ENCODE measurements at places on chromosomes 6 and 20.
A peak's percentile ranks its signal among the peaks of the same experiment; 100 is the strongest.

DNA sequence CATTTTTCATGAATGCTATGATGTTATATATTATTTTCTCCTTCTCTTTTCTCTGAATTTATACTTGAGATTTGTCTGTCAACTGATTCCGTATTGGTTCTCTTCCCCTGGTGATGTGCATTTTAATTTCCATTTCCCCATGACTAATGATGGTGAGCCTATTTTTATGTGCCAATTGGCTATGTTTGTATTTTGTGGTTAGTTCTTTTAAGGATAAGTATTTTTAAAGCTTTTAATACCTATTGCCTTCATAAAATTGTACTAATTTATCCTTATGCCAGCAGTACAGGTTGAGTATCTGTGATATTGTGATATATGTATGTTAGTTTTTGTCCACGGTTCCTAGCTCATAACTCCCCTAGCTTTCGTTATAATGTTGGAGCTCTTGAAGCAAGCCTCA, 2.8 kb downstream of the POLH start:
- DNase-seq, result no peak

DNA sequence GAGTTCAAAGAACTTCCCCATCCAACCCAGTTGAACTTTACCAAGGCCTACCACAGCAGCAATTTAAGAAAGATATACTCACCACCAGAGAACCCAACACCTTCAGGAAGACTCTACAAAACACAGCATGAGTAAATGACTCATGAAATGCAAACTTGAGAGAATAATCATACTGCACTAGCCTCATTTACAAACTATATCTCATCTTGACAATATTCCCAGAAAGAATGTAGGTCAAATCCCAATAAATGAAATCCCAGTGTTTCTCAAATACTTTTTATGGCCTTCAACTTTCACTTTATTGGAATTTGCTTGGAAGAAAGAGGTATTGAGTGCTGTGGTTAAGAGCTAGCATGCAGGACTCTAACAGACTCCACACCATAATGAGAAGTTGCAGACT, 60.0 kb downstream of the FYN start:
- DNase-seq, result no peak

DNA sequence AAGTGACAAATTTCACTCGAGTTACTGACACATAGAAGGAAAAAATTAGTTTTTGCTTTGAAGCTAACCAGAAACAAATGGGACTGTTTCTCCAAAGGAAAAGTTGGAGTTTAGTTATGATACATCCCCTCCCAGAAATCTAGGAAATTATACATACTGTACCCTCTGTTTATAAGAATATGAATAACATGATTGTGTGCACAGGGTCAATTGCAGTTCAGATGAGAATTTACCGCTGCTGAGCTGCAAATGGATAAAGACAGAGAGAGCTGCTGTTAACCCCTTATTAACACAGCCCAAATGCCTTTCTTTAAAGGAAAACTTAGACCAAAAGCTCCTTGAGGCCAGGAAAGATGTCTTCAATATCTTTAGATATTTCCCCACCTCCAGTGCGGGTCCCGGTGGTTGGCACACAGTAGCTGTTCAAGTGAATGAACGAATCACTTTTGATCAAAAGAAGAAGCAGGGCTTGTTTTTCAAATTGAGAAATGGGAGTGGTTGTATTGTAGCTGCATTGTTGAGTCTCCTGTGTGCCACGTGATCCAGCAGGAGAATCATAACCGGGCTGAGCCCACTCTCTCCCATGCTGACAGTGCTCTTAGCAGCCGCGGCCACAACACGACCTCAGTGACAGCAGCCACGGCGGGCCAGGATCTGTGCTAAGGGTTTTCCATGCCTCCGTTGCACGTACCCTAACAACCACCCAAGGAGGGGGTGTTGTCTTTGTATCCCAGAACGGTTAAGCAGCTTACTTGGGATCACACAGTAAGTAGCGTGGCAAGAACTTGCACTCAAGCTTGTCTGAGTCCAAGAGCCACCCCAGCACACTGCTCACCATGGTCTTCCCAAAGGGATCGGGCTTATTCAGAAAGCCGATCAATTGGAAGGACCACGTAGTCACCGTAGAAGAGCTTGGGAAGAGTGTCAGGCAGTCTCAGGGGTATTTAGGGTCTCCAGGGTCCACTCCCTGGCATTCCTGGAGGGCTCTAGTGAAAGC, 53.5 kb upstream of the BMP6 start:
- DNase-seq, result no peak

- no peak for DNase-seq
Observed at GRCh38 chr6:123838505-123839234, 35.0 kb downstream of the NKAIN2 start.

GRCh38 chr6:30810813-30811339, 66.5 kb upstream of the IER3 start:
- DNase-seq, result no peak

- no peak for DNase-seq
Observed at GRCh38 chr6:44558024-44558831, 170.7 kb downstream of the CDC5L start.

DNA sequence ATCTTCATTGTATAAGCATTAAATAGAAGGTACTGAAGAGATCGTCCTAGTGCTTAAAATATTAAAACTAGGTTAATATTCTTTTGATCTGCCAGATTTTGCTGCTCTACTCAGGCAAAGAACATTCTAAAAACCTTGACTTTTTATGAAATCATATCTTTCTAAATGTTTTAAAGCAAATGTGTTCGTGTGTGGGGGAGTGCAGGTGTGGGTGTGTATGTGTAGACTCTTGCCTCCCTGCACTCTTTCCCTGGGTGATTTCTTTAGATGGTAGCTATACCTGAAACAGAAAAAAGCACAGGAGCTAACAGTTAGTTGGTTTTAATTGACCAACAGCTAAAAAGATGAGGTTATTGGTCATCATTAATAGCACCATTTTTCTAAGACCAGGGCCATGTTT, 5.7 kb downstream of the NRSN1 start:
- no peak for DNase-seq

GRCh38 chr6:150925590-150925928, 60.1 kb downstream of the MTHFD1L start:
- DNase-seq, result no peak

GRCh38 chr6:30112402-30112994, 392 bp downstream of the TRIM31 start:
- DNase-seq, result no peak

DNA sequence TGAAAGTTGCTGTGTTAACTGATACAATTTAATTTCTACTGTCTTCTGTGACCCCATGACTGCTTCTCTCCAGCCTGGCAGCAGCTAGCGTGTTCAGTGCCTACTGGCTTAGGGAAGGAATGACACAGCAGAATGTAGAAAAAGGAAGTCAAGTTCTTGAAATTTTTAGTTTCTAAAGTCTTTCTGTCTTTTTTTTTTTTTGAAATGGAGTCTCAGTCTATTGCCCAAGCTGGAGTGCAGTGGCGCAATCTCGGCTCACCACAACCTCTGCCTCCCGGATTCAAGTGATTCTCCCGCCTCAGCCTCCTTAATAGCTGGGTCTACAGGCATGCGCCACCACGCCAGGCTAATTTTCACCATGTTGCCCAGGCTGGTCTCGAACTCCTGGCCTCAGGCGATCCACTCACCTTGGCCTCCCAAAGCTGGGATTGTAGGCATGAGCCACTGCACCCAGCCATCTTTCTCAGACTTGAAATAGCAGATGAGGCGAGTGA, 39.3 kb downstream of the PCNA start:
- DNase-seq, result peak; percentile 30

DNA sequence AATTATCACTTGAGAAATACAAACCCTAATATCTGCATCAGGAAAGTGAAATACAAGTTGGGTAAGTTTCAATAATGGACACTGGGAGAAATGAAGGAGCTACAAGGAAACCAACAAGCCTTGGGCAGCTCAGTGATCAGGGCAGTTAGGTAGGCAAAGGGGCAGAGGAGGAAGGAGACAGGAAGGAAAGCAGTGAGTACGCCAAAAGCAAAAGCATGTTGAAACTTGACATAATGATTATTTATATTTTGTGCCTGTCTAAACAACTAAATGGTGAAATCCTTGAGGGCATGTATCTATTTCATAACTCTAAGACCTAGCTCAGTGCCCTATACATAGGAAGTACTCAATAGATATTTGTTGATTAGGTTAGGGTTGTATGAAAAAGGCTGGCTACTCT, 23.3 kb downstream of the PXT1 start:
- DNase-seq, result no peak

DNA sequence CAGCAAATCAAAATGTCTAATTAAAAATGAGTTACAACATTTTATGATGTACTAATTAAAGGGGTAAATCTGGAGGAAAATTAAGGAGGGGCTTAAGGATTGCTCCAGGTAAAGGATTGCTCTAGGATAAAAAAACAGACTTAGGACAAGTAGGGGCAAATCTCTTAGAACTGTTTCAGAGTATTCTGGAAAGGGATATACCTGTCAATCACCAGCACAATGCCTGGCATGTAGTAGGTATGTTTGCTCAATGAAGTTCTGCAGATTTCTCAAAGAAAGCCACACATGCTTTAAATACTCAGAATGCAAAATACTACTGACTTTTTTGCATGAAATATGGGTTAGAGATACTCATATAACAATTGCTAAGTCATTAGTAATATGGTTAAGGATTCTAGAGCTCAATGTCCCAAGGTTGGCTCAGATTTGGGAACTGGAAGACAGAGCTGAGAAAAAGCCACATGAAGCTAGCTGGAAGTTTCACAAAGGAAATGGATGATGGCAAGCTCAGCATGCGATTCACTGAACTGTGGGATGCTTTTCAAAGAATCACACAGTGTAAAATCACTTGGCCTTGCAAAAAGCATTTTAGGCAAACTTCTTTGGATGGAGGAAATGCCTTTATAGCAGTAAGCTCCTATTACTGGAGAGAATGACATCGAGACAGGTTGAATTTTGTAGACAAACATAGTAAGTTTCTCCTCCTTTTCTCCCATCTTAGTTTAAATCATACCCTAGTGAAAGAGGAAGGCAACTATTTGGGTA, 72.8 kb downstream of the MAP3K5 start:
- DNase-seq, result no peak

GRCh38 chr6:38290133-38290799, 349.5 kb downstream of the BTBD9 start:
- DNase-seq, result no peak

DNA sequence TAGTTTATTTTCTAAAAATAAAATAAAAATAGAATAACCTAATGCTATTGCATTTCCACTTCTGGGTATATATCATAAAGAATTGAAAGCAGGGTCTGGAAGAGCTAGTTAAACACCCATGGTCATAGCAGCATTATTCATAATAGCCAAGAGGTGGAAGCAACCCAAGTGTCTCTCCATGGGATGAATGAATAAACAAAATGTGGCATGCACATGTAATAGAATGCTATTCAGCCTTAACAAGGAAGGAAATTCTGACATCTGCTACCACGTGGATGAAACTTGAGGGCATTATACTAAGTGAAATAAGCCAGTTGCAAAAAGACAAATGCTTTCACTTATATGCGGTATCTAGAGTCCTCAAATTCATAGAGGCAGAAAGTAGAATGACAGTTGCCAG, 130.8 kb downstream of the TIAM2 start:
- DNase-seq, result no peak

GRCh38 chr20:2798814-2799213, 1.6 kb downstream of the CPXM1 start:
- DNase-seq, result no peak

- DNase-seq, result no peak
Observed at GRCh38 chr6:145420599-145420998, 314.7 kb downstream of the EPM2A start.

DNA sequence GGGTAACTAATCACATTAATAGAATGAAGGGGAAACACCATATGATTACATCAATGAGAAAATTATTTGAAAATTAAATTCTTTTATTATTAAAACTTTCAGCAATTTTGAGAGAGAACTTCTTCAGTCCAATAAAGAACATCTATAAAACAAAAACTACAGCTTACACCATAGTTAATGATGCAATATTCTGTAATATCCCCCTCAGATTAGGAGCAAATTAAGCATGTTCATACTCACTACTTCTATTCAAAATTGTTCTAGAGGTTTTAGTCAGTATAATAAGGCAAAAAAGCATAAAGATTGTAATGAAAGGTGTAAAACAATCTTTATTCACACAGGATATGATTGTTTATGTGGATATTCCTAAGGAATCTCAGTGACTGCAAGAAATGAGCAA, 465.4 kb downstream of the CD109 start:
- DNase-seq, result no peak

Data from lung (tissue), 17 donors.